Glomerular endothelial cell (primary cell): ENCODE measurements at places on chromosomes 4 and X. TPM values are rescaled to one million over a fixed set of nuclear protein-coding genes. Genes with fewer than 3 reads are reported as not detected.

Gene UNC5C
- 2.2 and 2.8 TPM in 2 replicates for total RNA-seq

DNA sequence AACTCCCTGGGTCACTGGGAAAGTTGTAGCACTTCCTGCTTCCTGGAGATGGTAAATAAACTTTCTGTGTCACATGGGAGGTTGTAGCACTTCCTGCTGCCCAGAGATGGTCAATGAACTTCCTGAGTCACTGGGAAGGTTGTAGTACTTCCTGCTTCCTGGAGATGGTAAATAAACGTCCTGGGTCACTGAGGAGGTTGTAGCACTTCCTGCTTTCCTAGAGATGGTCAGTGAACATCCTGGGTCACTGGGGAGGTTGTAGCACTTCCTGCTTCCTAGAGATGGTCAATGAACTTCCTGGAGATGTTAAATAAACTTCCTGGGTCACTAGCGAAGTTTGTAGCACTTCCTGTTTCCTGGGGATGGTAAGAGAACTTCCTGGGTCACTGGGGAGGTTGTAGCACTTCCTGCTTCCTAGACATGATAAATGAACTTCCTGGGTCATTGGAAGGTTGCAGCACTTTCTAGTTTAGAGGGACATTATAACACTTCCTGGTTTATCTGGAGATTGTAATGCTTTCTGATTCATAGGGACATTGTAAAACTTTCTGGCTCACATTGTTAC, 62.3 kb upstream of the CD99 start:
- DNase-seq = no peak

Gene SEC24D
- 124 and 134 TPM in 2 replicates for total RNA-seq

- DNase-seq = no peak
Measured at GRCh38 chr4:31458813-31459212, 738.6 kb downstream of the PCDH7 start.

- DNase-seq = no peak
Measured at GRCh38 chrX:80816051-80816450, 6.4 kb upstream of the BRWD3 start.

GRCh38 chrX:776529-777230, 146.1 kb downstream of the SHOX start:
- DNase-seq = no peak

DNA sequence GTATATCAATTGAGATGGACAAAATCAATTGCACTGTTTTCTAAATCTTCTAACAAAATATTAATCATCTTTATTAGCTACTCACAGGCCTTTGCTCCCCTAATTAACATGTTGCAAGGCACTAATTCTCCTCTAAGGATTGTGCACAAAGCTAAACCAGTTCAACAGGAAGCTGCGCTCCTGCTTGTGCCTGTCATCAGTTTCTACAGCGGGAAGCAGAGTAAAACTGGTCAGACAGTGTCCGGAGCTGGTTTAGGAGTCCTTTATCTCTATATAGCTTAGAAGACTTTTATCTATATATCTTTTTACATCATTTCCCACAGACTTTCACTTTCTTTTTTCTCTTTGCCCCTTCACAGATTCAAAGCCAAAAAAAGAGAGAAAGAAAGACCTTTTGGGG, 79.1 kb downstream of the ELOVL6 start:
- no peak for DNase-seq

DNA sequence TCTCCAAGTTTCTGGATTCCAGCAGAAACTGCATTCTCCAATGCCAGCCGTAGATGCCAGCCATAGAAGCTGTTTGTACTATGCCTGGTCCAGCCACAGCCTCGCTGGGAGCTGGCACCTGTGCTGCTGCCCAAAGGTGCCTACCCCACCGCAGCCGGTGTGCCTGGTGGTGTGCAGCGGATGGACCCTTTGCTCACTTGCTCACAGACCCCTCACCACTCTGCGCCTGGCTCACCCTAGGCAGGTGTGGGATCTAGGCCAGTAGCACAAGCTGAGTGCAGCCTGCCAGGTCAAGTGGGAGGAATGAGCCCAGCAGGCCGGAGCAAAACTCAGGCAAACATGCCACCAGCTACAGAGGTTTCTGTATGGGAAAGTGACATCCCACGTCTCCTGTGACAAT, 463.2 kb downstream of the ADGRL3 start:
- no peak for DNase-seq

DNA sequence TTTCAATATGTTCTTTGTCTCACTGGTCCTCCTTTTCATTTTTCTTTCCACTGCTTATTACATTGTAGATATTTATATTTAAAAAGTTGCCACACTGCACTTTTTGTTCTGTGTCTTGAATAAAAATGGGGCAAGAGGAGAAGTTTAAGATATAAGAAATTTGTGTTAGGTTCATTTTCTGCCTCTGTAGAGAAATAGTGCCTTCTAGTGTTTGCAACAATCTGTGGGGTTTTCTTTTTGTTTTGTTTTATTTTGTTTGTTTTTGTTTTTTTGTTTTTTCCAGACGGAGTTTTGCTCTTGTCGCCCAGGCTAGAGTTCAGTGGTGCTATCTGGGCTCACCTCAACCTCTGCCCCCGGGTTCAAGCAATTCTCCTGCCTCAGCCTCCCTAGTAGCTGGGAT, 20.1 kb upstream of the SMIM14 start:
- DNase-seq = no peak

DNA sequence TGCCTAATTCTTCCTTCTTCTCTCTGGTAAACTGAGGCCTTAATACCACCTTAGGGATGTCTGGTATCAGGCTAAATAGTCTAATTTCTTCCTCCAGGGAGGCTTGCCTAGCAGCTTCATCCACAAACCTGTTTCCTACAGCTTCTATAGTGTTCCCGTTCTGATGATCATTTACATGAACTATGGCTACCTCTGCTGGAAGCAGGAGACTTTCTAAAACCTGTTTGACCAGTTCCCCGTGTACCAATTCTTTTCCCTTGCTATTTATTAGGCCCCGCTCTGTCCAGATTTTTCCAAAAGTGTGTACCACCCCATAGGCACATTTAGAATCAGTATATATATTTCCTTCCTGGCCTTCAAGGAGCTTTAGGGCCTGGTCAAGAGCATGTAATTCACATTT, 5.8 kb upstream of the USP38 start:
- no peak for DNase-seq

Gene HTR2C
- total RNA-seq = not detected in 2 replicates

Gene SMIM20
- 13.2 and 22.2 TPM in 2 replicates for total RNA-seq

DNA sequence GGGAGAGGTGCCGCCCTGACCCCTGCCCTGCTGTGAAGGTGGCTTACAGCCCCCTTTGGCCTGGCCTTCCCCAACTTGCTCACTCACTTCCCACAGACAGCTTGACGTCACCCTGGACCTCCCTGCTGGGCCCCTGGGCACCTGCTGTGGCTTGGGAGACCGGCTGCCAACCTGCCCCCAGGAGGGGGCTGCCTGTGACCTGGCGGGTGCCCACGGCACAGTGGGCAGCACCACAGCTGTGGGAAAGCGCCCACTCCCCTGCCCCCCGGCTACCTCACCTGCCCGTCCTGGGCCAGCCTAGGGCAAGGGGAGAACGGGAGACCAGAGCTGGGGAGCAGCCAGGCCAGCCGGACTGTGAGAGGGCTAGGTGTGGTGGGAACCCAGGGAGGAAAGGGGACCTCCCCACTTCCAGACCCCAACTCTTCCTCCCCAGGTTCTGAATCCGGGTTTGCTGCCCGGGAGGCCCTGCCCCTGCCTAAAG, 2.4 kb upstream of the ZFP92 start:
- no peak for DNase-seq

DNA sequence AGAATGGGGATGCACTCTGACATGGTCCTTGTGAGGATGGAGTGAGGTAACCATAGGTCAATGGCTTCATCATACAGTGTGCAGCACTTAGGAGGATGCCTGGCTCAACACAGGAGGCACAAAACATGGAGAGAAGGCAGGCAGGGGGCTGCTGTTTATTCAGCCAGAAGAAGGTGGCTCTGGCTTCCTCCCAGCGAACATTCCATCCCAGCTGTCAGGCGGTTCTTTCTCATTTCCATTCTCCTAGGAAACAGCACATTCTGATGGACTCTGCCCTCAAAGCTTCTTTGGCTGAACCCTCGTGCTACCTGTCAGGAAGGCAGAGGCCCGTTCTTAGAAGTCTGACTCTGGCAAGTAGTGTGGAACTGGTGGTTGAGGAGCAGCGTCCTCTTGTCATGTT, 18.6 kb downstream of the STK32B start:
- DNase-seq = no peak

Gene ART3
- total RNA-seq = 1.2 and 1.4 TPM in 2 replicates

Gene MAGEB2
- total RNA-seq = not detected in 2 replicates

- no peak for DNase-seq
Measured at GRCh38 chrX:123188081-123188480, 4.0 kb downstream of the GRIA3 start.

Gene SHOX
- not detected in 2 replicates for total RNA-seq

GRCh38 chr4:113004655-113005054, 44.8 kb upstream of the ANK2 start:
- no peak for DNase-seq

- no peak for DNase-seq
Measured at GRCh38 chr4:168707205-168707604, 210.4 kb downstream of the PALLD start.

Gene STAP1
- total RNA-seq = not detected in 2 replicates

DNA sequence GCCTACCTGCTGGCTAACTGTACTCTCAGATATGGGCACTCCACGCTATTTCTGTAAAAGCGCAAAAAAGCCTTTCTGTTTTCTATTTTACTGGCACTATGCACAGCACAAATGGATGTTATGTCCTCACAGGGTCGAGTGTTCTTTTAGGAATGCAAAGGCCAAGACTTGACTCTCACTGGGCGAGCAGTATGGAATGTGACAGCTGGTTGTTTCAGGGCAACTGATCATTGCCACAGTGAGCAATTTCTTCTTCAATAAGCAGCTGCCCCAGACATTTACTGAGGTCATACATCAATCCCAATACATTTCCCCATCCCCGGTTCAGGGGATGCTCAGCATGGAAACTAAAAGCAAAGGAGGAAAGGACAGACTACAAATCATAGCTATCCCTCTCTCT, 58.2 kb downstream of the PDE5A start:
- DNase-seq = no peak

Gene TBX22
- total RNA-seq = not detected in 2 replicates

GRCh38 chrX:74422576-74423288, 1.4 kb downstream of the SLC16A2 start:
- DNase-seq = no peak

- DNase-seq = no peak
Measured at GRCh38 chr4:74100531-74100930, 1.5 kb upstream of the CXCL2 start.

GRCh38 chr4:84031401-84031800, 467.7 kb downstream of the NKX6-1 start:
- DNase-seq = no peak

GRCh38 chrX:12329476-12329875, 191.2 kb downstream of the FRMPD4 start:
- DNase-seq = no peak

DNA sequence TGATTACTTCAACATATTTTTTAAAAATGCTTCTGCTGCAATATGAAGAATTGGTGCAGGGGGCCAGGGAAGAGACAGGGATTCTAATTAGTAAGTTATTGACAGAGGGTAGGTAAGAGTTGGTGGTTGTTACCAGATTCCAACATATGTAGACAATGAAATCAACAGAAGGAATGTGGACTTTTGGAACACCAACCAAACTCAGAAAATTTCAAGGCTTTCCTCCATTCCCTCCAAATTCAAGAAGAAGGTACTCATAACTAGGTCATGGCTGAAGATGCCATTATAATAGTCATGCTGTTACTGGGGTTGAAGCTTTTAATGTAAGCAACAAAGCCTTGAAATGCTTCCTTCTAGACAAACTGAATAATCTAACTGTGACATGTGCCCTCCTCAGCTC, 22.9 kb upstream of the CXCL13 start:
- DNase-seq = no peak

DNA sequence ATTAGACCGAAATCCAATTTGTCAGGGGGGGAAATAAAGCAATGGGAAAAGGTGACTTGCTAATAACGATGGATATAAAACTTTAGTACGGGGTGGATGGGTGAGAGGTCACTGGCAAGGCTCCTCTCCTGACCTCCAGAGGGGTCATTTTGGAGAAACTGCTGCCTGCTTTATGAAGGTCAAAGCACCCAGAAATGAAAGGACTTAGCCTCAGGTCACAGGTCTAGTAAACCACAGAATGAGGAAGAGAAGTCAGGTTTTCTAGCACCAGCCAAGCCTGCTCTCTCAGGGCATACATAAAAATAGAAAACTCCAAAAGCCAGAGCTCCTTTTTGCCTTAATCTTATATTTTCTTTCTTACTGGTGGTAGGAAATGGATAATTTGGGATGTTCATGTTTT, 134.2 kb downstream of the SHROOM3 start:
- DNase-seq = no peak

Gene CSAG2
- total RNA-seq = not detected in 2 replicates

DNA sequence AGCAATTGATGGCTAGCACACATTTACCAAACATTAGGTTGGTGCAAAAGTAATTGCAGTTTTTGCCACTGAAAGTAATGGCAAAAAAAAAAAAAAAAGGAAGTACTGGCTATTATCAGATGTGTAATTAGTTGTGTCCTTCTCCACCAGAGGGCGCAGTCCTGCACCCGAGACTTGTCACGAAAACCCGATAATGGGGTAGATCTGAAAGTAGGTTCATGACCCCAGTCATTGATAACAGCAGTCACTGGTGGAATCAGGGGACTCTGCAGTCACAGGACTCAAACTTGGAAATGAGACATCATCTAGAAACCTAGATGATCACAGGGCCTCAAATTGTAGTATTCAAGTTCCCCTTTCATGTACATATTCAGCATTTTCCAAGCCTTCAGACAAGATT, 13.1 kb upstream of the ACOT9 start:
- no peak for DNase-seq

DNA sequence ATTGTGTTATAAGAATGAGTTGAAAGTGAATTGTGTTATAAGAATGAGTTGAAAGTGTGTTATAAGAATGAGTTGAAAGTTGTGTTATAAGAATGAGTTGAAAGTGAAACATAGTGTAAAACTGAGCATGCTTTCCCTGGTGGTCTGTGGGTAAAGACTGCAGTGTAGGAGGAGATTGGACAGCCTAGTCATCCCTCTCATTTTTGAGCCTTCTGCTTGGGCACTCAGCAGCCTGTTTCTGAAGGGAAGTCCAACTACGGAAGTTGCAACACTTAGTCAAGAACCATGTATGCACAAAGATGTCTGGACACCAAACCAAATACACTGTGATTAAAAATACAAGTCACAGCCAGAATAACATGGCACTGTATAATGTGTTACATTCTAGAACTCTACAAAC, 72.6 kb downstream of the ANK2 start:
- DNase-seq = no peak

DNA sequence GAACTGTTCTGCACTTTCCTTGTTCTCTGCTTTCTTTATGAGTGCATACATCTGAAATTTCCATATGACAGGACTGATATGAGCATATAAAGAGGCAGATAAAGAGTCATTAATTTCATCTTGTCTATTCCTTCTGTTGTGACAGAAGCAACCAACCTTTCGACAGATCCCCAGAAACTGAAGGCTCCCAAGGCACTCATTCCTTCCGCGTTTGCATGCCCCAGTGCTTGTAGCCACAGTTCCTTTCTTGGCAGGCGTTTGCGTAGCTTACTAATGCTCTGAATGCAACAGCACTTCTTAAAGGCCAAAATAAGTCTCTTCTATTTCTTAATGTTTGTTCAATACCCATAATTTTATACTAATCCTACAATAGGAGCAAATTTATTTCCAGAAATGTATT, 94.0 kb upstream of the TBL1X start:
- no peak for DNase-seq

Gene DKK2
- total RNA-seq = 0.06 and 0.29 TPM in 2 replicates

Gene H2BW2
- total RNA-seq = not detected in 2 replicates

Gene CXCL10
- 2.7 and 12.7 TPM in 2 replicates for total RNA-seq
